ENCODE measurements at places on chromosomes 3 and 15. TPM values are rescaled to one million over a fixed set of nuclear protein-coding genes. Genes with fewer than 3 reads are reported as not detected.

The MED12L gene
- 0.23 TPM for total RNA-seq

The GOLGA6L1 gene
- total RNA-seq: not detected

The BLM gene
- total RNA-seq: 15.2 TPM

The EPM2AIP1 gene
- total RNA-seq: 6.3 TPM

The SCAANT1 gene
- not detected for total RNA-seq
